Memory B cell (primary cell): ENCODE measurements at places on chromosomes 2 and 18.

DNA sequence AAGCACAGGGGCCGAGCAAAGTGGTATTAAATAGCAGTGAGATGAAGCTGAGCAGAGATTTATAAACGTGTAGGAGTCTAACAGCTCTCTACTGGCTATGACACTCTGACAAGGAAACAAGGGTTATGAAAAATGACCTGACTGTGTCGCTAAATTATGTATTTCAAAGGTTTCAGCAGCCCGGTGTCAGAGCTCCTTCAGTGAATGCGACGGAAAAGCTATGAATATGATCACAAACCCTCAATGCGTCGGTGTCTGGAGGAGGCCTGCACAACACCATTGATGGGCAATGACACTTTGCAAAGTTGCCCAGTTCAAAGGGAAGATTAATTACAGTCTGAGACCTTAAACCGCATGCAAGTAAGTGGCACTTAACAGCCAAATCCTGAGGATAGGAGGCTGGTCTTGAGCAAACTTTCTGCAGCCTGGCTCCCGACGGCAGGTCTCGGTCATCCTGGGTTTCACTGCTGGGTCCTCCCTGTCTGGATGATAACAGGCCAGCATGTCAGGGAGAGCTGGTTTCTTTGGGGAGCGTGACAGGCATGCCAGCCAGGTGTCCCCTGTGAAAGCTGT, 615.1 kb upstream of the SALL3 start:
- DNase-seq, result no peak

GRCh38 chr2:125857971-125858794, 797.8 kb upstream of the GYPC start:
- DNase-seq, result no peak

DNA sequence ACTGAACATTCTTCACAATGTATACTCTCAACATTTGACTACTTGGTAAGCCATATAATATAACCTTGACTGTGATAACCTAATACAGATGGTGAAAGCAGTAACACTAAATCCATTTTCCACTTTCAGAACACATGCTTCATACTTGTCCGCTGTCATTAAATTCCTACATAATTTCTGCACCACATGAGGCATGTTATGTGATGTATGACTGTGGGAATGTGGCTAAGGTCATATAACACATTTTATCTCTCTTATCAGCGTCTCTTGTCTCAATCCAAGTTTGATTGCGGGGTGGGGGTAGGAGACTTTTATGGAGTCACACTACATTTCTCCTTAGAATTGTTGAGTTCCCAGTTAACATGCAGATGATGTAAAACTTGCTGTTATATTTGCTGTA, 110.9 kb downstream of the MTCL1 start:
- no peak for DNase-seq

DNA sequence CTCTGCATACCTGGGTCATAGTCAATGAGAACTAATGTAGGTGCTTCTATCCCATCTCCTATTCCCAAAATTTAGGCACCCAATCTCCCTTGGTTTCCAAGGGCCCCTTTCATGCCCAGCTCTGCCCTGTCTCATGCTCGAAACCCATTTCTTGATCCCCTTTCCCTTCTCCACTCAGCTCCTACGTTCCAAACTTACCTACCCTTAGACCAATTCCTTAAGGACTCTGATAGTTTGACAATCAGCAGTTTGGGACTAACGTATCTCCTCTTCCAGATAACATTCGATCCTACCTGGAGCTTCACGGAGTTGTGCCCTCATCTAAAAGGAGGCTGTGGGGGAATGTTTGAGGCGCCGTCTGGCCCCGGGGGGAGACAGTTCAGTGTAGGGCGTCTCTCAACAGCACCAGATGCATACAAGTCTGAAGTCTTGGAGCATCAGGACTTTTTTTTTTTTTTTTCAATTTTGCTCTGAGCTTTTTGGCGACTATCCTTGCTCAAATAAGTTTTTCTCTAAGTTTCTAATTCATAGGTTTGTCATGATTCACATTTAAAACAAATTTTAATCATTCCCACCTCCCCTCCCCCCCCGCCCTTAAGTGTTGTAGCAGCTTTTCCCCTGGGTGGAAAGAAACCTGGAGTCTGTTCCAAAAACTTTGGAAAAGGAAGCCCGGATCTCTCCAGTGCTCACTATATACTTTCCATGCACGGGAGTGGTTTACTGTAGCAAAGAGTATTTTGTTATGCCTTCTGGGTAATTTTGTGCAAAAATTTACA, 141.2 kb upstream of the LGALSL start:
- DNase-seq, result no peak

DNA sequence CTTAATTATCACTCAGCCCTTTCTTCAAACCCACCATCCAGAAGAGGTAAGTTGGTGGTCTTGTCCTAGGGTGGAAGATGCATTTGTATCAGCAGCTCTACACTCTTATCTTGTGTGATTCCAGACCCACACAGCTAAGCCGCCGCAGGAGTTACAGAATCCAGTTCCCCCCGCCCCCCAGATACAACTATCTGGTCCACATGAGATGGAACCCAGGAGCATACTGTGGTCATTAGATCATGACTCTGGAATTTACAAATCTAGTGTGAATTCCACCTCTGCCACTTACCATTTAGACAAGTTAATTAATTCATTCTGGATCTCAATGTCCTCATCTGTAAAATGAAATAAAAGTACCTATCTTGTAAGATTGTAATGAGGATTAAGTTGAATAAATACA, 486.4 kb downstream of the BCL11A start:
- DNase-seq, result no peak

- DNase-seq, result no peak
These were observed 63.9 kb downstream of the NEB start for GRCh38 chr2:151670346-151670745.

- no peak for DNase-seq
These were observed 67.0 kb downstream of the PIGN start for GRCh38 chr18:62119884-62120283.
